Activated naive CD8-positive, alpha-beta T cell treated with anti-CD3 and anti-CD28 coated beads, Interleukin-2, amount 10 ng/mL, durations not matched to agents 7 days and 5 days (primary cell): ENCODE measurements at places on chromosomes 12 and 14.

DNA sequence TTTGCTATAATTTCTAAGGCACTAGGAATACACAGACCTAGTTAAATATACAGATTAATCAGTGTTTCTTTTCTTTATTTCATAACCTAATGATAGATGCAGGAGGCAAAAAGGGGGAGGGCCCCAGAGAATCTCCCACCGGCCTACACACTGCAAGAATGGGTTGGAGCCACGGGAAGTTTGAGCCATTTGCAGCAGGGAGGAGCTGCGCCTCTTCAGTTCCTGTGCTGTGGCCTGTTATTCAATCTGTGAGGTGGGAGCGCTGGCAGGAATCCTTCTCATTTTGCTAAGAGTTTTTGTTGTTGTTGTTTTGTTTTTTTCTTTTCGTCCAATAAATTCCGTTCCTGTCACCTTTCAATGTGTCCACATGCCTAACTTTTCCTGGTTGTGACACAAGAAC is 251.3 kb upstream of the RPL10L start:
- no peak for DNase-seq

DNA sequence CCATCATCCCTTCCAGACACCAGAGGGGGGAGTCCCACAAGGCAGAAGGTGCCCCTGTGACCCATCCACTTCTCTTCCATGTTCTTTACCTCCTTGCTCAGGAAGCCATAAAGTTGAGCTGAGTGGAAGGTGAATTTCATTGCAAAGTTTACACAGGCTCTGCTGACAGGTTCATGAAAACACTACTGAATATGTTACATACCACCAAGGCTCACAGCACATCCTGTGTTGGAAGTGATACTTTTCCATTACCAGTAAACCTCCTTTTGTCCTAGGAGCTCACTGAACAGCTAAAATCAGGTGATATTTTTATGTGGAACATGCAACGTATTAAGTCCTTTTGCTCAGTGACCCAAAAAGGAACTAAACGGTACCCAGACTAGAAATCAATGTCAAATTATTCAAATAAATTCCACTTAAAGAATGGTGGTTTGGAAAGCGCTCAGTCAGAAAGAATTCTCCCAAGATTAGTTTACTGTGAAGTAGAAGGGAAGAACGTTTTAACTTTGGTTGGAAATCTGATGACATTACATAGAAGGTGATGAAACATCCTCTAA is 196.2 kb upstream of the NUDT4 start:
- DNase-seq, result no peak

DNA sequence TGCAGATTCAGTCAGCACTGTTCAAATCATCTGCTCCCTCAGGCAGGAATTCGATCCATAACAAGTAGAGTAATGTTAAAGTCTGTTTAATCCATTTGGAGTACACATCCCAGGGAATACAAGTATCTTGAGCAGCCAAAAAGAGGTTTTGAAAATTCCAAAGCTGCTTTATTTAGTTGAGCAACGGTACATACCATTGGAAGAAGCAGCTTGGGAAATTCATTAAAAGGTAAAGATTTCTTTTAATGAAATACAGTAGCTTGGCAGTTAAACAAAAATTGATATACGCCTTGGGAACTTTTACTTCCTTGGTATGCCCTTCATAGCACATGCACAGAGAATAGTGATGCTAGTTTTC is 153.8 kb downstream of the LRIG3 start:
- no peak for DNase-seq

DNA sequence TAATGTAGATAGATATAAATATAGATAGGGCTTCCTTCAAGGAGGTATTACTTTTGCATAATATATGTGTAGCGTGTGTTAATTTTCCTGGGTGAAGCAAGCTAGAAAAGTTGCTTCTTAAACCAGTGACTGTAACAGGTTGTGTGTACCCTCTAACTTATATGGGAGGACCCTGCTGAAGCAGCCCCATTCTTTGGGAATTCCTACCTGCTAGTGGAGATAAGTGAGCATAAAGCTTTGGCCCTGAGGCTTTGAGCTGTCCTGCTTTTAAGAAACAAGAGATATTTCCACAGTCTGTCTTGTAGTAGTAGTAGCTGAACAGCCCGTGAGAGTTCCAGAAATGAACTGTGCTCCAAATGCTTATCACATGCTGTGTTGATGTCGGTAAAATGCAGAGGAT is 8.6 kb downstream of the RMST start:
- DNase-seq, result no peak

- no peak for DNase-seq
Observed at GRCh38 chr12:125013816-125014442, 20.5 kb downstream of the BRI3BP start.

DNA sequence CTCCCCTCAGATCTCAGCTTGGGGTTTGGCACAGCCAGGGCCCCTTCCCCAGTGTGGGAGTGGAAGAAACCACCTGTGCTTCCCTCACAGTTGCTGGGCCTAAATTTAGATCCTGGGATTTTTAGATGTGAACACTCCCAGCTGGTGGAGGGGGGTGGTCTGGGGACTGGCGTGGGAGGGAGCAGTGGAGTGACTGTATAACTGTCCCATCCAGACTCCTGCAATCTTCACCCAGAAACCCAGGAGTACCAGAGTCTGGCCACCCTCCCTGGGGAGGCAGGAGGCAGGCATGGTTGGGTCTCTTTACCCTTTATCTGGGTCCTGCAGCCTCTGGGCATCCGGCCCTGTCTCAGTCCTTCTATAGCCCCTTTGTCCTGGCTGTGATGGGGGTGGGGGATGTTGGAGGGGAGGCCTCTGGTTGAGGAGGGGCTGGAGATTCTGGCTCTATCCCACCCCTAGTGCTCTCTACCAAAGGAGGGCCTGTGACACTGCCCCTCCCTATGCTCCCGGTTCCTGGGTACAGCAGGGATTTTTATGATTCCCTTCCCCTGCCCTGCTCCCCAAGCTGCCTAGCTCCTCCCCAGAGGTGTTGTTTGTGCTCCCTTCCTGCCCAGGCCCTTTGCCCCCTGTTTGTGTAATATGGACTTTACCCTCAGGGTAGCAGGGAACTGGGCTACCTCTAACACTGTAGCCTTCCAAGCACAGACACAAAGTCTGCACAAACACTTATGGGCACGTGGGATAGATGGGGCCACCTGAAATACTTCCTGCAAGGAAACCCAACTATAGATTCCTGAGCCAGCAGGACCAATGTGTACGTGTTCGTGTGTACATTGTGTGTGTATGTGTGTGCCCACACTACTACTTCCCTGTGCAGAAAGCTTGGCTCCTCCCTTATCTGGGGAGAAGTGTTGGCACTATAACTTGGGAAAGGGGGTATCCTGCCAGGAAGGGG is 1.7 kb downstream of the ERBB3 start:
- no peak for DNase-seq

DNA sequence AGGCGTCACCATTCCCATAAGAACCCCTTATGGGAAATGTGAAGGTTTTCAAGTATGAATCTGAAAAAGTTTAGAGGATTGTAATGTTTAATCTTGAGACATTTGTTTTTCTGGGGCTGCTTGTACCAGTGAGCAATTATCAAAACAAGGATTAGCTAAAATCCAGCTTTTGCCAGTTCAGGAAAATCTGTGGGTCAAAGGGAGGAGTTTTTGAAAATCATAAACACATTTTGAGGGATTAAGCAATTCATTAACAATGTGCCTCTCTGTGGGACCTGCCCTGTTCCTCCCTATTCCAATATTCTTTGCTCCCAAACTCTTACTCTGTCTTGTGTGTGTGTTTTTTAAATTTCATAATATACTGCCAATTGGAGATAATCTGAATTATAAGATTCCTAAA is 11.7 kb upstream of the DAAM1 start:
- DNase-seq, result no peak

GRCh38 chr12:21583587-21583986 is 21.1 kb downstream of the GYS2 start:
- no peak for DNase-seq

GRCh38 chr14:77318006-77318553 is 2.6 kb downstream of the POMT2 start:
- DNase-seq, result no peak

DNA sequence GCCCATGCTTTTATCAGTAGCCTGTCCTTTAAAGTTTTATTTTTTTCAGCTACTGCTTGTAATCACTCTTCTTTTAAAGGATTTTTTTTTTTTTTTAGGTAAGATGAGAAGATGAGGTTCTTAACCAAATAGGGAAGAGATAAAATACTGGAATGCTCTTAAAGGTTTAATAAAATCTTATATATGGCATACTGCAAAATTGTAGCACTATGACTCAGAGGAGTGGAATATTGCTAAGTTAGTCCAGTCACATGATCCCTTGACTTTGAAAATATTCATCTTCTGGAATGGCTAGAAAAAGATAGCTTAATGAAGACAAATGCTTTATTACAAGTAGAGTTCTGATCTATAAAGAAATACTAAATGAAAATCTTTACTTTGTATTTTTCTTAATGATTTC is 116.6 kb downstream of the NAV3 start:
- no peak for DNase-seq

- DNase-seq, result no peak
Observed at GRCh38 chr12:54405106-54405505, 14.0 kb downstream of the ITGA5 start.

DNA sequence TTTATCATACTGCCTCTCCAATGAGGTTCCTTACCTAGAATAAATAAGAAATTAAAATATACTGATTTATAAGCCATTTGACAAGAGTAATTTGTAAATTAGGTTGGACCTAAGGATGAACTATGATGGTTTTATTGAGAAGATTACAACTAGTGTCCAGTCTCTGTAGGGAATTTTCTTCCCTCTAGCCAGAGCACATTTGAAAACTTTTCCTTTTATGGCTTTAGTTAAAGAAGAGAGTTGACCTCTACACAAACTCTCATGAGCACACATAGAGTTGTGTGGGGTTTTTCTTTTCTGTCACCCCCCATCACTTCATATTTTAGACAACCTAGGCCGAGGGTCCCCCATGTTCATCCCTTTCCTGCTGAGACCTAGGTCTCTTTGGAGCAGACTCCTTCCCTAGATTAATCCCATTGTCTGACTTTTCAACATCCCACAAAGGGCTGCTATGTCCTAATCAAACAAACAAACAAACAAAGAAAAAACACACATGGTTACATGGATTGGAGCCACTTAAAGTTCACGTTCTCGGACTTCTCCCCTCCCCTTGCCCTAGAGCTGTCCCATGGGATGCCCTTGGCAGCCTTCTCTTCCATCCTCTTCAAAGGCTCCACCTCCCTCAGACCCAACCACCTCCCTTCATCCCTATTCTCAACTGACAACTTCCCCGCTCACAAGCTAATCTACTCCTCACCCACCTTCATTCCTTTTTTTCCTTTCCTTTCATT is 40.7 kb downstream of the GPR135 start:
- no peak for DNase-seq

DNA sequence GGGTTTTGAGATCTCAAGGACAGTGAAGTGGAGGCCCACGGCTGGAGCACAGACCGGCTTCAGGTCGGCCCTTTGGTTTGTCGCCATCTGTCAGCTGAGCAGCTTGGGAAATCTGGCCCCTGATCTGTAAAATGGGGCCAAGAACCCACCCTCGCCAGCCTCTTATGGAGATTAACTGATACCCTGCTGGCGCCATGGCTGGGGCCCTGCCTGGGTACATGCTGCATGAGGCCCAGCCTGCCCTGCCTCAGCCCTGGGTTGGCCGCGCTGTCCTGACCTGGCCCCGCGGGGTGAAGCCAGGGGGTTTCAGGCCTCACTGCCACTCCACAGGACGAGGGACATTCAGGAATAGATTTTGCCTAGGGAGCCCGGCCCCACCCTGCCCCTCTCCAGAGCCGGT is 33.9 kb upstream of the MEG3 start:
- DNase-seq, result no peak

DNA sequence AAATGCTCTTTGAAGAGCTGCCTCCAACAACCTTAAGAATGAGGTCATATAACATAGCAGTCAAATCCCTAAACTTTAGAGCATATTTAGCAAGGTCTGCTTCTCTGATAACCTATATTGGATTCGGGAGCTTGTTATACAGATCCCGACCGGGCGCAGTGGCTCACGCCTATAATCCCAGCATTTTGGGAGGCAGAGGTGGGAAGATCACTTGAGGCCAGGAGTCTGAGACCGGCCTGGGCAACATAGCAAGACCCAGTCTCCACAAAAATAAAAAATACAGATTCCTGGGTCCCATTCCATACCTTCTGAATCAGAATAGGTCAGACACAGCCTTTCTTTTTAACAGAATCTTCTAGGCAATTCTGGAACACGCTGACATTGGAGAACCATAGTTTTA is 46.7 kb downstream of the SPRING1 start:
- DNase-seq, result no peak

DNA sequence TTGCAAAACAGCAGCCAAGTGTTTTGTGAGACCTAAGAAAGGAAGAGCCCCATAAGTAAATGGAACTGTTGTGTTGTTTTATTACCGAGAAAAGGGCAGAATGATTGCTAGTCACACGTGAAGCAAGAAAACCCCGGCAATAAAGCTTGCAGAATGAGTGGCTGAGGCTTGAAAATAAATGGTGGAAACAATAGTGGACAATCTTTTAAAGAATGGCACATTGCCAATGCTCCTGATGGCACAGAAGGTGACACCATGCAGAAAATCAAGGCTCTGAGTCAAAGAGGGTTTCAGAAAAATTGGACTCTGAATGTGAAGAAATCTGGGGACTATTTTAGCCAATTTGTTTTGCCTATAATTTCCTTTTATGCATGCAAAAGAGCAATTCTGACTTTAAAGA is 4.0 kb upstream of the AQP2 start:
- DNase-seq, result no peak
